ENCODE measurements at places on chromosomes 7 and 10. TPM values are rescaled to one million over a fixed set of nuclear protein-coding genes. Genes with fewer than 3 reads are reported as not detected.

Gene HMX2
- total RNA-seq, result not detected

Gene JAKMIP3
- total RNA-seq, result 0.42 TPM

Gene SAP25
- total RNA-seq, result not detected

Gene EZH2
- total RNA-seq, result 0.62 TPM

Gene CAMK2B
- 1.5 TPM for total RNA-seq

Gene PRXL2A
- total RNA-seq, result 26.8 TPM

Gene SLC13A4
- total RNA-seq, result not detected

Gene CYP26C1
- 0.31 TPM for total RNA-seq

Gene HABP2
- not detected for total RNA-seq

Gene BLNK
- total RNA-seq, result 2.4 TPM

Gene NRCAM
- total RNA-seq, result 2.9 TPM

Gene SLC26A3
- 0.81 TPM for total RNA-seq

Gene CYP3A4
- total RNA-seq, result not detected

Gene MXI1
- total RNA-seq, result 103 TPM

Gene GOLGA7B
- total RNA-seq, result 0.15 TPM

Gene TAS2R41
- total RNA-seq, result not detected

Gene PRR15
- total RNA-seq, result not detected

Gene LOXL4
- 10.6 TPM for total RNA-seq

Gene MNX1
- not detected for total RNA-seq

Gene AGR2
- total RNA-seq, result not detected

Gene CLRN3
- total RNA-seq, result not detected

Gene PRSS1
- total RNA-seq, result not detected

Gene CHPF2
- 24.1 TPM for total RNA-seq

Measured in gastroesophageal sphincter (tissue), 4 donors.